ENCODE measurements at places on chromosomes 3 and 15.

DNA sequence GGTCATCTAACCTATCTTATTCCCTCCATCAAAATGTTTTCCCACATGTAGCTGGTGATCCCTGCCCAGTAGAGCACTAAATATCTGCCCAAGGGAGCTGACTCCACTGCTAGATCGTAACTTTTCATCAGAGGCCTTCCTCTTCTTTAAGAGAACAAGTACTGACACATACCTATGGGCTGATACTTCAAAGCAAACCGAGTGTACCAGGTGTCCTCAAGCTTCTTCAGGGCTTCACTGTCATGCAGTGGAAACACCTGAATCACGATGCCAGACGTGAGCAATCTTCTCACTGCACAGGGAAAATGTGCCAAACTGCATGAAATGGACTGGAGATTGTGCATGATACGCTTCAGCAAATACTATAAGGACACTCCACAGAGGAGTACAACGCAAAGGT, 41.6 kb downstream of the ANO10 start:
- DNase-seq: no peak

DNA sequence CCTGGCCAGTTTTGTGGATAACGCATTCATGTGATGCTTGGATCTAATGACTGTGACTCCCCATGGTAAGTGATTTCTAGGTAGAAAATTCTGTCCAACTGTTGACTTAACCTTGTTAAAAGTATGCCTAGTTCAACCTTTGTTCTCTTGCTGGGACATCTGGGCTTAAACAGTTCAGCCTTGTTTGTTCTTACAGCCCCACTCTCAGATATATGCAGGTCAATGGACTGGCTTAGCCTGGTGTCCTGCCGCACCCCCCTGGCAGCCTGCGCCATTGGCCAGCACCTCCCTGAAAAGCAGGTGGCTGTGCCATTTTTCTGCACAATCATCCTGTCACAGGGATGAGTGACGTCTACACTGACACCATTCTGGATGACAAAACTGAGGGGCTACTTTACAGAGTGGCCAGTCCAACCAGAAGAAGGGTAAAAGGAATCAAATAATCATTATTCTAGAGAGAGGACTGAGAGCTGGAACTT, 244.7 kb upstream of the ONECUT1 start:
- no peak for DNase-seq

DNA sequence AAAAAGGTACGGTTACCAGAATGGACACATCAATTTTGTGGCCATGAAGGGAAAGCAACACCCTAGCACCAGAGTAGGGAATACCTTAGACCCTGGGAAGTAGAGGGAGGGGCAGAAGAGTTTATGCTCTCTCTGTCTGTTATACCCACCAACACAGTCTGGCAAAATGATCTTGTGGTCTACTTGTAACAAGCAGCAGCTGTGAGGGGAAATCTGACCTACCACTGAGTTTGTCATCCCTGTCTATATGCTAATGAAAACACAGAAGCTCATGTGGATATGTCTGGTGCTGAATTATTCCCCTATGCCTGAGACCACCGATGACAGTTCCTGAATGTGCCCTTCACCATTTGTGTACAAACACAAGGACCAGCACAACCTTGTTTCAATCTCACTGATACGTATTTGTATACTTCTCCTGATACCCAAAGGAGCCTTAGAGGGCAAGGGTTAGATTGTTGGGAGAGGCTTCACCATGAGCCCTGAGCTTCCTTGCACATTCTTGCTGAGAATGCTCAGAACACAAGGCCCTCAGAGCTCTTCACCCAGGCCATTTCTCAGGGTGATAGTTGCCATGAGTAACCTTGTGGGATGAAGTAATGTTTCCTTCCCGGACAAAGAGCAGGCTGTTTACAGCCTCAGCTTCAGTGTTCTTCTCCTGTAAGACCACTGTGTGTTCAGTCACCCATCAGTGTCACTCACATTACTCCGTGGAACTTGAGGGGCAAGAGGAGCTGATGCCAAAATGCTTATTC, 24.7 kb upstream of the ZNF639 start:
- no peak for DNase-seq

DNA sequence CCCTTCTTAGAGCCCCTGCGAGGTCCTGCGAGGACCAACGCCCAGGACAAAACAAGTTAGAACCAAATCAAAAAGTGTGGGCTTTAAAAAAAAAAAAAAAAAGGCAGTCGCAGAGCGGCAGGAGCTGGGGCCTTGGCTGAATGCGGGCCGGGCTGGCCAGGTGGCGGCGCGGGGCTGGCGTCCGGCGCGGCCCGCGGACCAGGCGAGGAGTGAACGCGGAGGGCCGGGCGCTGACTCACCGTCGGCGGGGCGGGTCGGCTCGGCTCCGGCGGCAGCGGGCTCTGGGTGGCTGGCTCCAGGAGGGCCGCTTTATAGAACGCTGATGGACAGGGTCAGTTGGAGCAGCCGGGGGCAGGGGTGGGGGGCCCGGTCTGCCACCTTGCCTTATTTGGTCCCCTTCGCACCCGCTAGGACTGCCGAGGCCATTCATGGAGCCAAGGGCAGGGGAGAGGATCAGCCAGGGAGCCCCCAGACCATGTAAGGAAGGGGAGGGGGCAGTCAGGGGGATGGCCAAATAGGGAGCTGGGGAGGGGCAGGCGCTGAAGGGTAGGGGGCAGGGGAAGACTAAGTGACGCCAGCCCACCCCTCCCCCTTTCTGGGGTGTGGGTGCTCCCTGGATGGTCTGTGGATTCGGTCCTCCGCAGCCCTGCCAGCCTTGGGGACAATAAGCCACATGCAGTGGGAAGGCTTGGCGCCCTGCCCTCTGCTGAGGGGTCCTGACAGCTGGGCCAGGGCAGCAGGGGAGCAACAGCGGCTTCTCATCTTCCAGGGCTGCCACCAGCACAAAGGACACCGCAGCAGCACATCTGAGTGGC, at the start of gene ACTC1:
TSS of gene ACTC1 (minus strand) at position 283 of the 815 bp plus-strand sequence. CDS start 741 bp downstream, outside the sequence.
- DNase-seq: no peak

DNA sequence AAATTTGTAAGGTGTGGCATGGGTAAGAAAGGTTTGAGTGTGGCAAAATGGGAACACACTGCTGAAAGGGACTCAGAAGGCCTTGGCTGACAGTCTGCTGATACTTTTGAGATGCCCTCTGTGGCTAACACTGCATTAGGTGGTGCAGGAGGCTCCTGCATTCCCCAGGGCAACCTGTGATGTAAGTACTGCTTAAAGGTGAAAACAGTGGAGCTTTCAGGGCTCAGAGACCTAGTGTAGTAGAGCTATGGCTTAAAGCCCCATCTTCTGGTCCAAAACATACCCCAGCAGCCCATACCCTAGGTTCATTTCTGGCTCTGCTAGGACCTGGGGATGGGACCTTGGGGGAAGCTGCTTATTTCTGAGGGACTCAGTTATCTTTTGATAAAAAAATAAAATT, 374.1 kb downstream of the ERC2 start:
- no peak for DNase-seq

- DNase-seq: no peak
These were observed 182.5 kb downstream of the FMN1 start for GRCh38 chr15:33011976-33012375.

GRCh38 chr3:100099621-100100020, 14.7 kb downstream of the FILIP1L start:
- no peak for DNase-seq

DNA sequence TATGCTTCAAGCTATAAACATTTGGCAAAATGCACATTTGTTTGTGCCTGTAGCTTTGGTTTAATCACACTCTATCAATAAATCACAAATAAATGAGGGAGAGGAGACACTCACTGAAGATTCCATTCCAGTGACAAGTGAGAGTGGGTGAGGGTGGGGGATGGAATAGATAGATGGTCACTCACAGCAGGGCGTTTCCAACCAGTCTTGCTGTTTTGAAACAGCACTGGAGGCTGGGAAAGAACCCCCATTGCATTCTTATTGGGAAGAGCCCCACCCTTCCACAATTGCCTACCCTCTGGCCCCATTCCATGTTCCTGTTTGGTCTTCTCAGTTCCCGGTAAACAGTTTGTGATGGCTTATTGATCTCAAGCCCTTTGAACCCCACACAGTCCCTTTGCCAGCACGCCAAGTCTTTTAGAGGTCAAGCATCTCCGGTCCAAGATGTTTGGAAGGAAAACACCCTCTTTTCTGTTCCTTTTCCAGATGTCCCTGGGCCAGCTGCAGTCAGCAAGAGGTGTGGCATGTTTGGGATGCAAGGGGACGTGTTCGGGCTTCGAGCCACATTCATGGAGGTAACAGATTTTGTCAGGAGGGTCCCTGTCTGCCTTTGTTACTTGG, 30.7 kb downstream of the LMCD1 start:
- no peak for DNase-seq

DNA sequence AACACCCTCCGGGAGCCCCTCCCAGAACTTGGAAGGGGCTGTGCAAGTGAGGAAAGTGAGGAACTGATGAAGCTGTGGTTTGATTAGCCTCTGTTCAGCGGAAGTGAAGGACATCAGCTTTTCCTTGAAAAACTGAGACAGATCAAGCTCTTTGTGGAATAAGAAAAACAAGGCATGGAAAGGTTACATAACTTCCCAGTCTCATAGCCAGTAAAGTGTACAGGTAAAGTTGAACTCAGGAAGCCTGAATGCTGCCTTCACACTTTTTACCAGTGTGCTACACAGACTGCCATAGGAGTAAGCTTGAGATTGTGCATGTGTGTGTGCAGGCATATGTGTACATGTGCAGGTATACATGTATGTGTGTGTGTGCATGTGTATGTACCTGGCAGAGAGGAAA, 293.2 kb downstream of the FGF12 start:
- no peak for DNase-seq

DNA sequence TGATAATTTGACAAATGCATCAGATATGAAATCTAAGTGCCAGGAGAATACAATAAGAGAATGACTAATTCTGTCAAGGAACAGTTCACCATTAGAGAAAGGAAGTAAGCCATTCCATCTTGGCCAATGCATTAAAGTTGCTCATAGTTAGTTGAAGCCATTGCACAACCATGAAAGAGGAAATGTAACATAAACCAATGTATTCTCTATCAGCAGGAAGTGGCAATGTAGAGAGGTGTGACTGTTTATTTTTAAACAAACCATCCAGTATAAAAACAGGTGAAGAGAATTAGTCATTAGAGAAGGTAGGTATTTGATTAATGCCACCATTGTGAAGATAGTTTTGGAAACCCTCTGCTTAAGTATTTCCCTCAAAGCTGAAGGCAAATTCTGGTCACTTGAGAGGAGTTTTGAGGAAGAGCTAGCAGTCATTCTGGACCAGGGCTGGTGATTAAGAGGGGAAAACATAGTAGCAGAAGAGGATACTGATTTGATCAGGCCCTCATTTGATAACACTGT, 10.7 kb upstream of the ANXA2 start:
- DNase-seq: no peak

DNA sequence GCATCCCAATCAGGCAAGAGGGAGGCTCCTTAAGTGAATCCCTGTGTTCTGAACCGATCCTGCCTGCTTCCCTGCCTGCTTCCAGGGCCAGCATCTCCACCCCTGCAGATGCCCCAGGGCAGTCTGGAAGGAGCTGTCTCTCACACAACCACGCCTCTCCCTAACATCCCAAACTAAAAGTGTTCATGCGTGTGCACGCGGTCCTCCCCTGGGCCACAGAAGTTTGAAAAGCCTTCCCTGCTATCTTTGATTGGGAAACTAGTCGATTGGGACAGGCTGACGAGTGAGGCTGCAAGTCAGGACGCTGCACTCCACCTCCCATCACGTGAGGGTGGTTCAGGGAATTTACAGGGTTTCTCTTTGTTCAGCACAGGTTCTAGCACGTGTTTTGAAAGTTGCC, 340.9 kb upstream of the ICE2 start:
- no peak for DNase-seq

- DNase-seq: no peak
These were observed 577.7 kb downstream of the FOXP1 start for GRCh38 chr3:71005702-71006321.

- DNase-seq: no peak
These were observed 70.5 kb downstream of the KLHL25 start for GRCh38 chr15:85723960-85724945.

GRCh38 chr15:29978411-29979382, 104.1 kb upstream of the GOLGA8J start:
- no peak for DNase-seq

GRCh38 chr3:46725621-46726314, 8.1 kb upstream of the PRSS50 start:
- no peak for DNase-seq

GRCh38 chr3:16395212-16395611, 118.3 kb downstream of the RFTN1 start:
- DNase-seq: no peak

GRCh38 chr3:14231145-14231990, 52.8 kb downstream of the LSM3 start:
- no peak for DNase-seq

- DNase-seq: no peak
These were observed 169.5 kb upstream of the THBS1 start for GRCh38 chr15:39411102-39411989.

- DNase-seq: no peak
These were observed 531 bp downstream of the LZTFL1 start for GRCh38 chr3:45841420-45841756.

GRCh38 chr3:109442531-109442930, 105.2 kb upstream of the DPPA4 start:
- DNase-seq: no peak

DNA sequence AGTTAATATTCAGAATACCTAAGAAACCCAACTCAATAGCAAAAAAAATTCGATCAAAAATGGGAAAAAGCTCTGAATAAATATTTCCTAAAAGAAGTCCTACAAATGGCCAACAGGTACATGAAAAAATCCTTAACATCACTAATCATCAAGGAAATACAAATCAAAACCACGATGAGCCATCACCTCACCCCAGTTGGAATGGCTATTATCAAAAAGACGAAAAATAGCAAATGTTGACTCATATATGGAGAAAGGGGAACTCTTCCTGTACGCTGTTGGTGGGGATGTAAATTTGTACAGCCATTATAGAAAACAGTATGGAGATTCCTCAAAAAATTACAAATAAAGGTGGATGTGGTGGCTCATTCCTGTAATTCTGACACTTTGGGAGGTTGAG, 29.6 kb upstream of the SGO1 start:
- DNase-seq: no peak

- DNase-seq: no peak
These were observed 47.3 kb downstream of the ADAM10 start for GRCh38 chr15:58702233-58702632.

GRCh38 chr15:92290359-92290992, 103.2 kb upstream of the ST8SIA2 start:
- DNase-seq: no peak

- no peak for DNase-seq
These were observed 29.0 kb upstream of the HHATL start for GRCh38 chr3:42731476-42732195.

GRCh38 chr3:65979731-65980130, 59.0 kb downstream of the MAGI1 start:
- DNase-seq: no peak

GRCh38 chr3:130488288-130488687, 28.7 kb upstream of the COL6A6 start:
- no peak for DNase-seq

- DNase-seq: no peak
These were observed 583.9 kb downstream of the NTRK3 start for GRCh38 chr15:87672309-87673288.

- no peak for DNase-seq
These were observed 871 bp downstream of the MAP1A start for GRCh38 chr15:43518197-43518761.

- no peak for DNase-seq
These were observed 46.6 kb upstream of the MDFIC2 start for GRCh38 chr3:70358978-70359580.

- DNase-seq: no peak
These were observed 53.7 kb downstream of the NKIRAS1 start for GRCh38 chr3:23863060-23863459.

Data from activated CD4-positive, alpha-beta T cell treated with anti-CD3 and anti-CD28 coated beads, Interleukin-2, amount 50 U/mL, for 24 hours (primary cell).